NCI-H2029 treated with DMSO at 0.1 percent for 48 hours (cell line): ENCODE measurements at places on chromosomes 1 and 21.

GRCh38 chr1:6218375-6219164 lies 12.7 kb downstream of the RNF207 start:
- DNase-seq: no peak

- DNase-seq: no peak
Measured at GRCh38 chr1:70443739-70444138, 32.7 kb downstream of the CTH start.

- DNase-seq: no peak
Measured at GRCh38 chr1:185228979-185229378, 72.0 kb downstream of the SWT1 start.

GRCh38 chr1:96291468-96291867 lies 430.1 kb upstream of the PTBP2 start:
- no peak for DNase-seq

- DNase-seq: no peak
Measured at GRCh38 chr1:55320891-55321290, 105.7 kb upstream of the USP24 start.

DNA sequence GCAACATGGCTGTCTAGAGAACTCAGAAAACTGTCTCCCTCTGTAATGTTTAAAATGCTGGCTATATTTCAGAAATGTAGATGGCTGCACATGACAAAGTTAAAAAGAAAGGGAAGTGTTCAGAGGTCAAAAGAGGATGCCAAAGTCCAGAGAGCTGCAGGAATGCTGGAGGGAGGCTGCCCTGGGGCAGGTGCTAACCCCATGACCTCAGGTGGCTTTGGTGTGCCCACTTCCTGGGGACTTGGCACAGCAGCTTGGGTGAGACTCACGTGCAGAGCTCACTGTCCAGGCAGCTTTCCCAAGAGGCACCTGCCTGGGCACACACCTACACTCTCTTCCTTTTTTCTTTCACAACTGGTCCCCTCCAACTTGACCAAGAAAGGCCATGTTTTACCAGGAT lies 256.4 kb downstream of the KCNJ6 start:
- DNase-seq: no peak

GRCh38 chr1:209190591-209191261 lies 392.8 kb upstream of the CAMK1G start:
- peak; percentile 18 for DNase-seq

DNA sequence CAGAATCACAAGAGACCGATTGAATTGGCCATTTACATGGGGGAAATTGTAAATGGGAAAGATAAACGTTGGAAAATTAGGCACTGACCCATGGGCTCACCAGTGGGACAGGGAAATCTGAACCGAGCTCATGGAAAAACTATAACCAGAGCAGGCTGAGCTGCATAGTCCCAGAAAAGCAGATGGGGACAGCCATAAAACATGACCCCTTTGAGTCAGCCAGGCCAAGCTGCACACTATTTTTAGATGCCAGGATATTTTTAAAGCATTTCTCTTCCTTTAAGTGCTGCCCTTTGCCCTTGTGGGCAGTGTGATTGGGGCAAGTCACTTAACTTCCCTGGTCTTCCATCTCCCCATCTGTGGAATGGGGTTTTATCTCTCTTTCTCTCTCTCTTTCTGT lies 184.1 kb downstream of the FOXD2 start:
- DNase-seq: no peak

DNA sequence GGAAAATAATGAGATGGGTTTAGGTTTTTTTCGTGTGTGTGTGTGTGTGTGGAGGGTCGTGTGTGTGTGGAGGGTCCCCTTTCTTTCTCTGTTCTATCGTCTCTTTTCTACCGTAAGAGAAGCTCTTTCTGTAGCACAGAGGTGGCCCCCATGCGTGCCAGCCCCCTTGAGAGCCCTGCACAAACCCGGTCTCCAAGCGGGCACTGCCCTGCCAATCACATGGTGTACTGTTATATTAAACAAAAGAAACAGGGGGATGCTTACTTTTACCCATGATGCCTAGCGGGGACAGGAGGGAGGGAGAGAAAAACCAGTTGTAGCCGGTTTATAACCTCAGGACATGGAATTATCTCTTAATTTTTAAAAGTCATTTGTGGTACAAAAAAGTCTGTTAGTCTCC lies 41.0 kb downstream of the GATAD2B start:
- peak; percentile 75 for DNase-seq

DNA sequence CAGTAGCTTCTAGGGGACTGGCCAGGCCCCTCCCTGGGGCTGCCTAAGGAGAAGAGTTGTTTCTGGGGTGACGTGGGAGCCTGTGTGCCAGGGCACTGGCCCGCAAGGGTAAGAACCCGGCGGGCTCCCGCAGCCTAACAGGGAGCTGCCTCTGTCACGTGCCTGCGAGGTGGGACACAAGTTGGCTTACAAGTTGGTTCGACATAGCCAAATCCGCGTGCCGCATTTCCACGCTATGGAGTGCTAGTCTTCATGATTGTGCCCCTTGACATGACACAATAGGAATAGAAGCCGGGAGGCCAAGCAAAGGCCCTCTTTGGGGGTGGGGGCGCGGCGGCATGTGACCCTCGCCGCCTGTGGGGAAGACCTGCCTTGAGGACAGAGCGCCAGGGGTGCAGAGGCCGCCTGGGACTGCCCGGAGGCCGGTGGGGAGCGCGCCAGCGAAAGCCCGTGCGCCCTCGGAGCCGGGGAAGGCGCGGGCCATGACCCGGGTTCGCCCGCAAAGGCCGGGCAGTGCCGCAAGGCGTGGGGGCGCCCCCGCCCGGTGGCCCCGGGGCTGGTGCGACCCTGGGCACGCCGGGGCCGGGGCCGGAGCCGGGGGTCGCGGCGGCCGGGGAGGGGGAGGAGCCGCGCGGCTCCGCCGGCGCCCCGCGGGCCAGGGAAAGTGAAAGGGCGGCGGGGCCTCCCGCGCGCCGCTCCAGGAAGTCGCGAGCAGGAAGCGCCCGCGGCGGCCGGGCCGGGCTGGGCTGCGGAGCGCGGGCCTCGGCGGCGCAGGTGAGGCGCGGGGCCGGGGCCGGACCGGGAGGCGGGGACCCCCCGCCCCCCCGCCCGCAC lies at the start of gene SLC37A1:
SLC37A1 (plus strand) TSS at position 702 of the 834 bp plus-strand sequence. CDS start 4,603 bp downstream, outside the sequence.
- no peak for DNase-seq

- no peak for DNase-seq
Measured at GRCh38 chr1:171984262-171984661, 143.0 kb downstream of the DNM3 start.

DNA sequence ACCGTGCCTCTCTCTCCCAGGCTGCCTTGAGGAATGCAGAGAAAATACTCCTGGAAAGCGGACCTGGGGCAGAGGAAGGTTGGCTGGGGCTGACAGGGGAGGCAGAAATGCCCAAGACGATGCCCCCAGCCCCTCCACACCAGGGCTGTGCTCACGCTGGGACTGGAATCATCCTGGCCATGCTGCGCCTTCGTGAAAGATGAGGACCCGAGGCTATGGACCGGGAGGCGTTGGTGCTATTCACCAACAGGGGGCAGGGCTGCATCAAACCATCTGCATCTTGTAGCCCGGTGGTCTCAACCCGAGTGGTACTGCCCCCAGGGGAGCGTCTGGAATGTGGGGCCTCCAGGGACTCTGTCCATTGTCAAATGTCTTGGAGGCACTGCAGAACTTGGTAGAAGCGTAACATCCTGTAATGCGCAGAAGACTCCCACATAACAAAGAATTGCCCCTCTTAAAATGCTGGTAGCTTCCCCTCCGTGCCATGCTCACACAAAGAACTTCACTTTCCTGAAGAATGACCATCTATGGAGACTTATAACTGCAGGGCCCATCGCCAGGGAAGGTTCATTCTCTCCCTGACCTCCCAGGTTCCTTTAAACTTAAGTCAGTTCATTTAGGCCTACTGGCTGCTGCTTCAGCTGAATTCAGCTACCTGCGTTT lies 251.2 kb downstream of the RRAGC start:
- DNase-seq: no peak

DNA sequence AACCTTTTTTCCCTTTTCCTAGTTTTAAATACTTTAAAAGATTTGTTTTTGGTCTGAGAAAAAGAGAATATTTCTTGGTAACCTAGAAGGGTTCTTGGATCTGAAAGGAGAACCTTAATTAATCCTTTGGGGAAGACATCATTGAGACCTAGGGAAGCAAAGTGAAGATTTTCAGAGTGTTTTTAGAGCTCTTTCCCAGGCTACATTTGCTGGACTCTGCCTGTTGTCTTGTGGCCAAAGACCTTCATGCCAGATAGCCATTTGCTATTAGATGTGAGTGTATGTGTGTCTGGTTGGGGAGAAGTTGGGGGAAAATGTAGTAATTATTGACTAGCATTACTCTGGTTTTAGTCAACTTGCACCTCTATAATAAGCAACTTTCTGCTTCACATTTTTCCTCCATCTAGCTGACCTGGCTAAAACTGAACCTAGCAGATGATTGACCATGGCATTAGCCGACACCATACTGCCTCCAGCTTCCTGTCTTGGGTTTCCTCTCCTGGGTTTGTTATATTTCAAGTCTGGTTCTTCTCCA lies 239.1 kb downstream of the USP25 start:
- DNase-seq: no peak

DNA sequence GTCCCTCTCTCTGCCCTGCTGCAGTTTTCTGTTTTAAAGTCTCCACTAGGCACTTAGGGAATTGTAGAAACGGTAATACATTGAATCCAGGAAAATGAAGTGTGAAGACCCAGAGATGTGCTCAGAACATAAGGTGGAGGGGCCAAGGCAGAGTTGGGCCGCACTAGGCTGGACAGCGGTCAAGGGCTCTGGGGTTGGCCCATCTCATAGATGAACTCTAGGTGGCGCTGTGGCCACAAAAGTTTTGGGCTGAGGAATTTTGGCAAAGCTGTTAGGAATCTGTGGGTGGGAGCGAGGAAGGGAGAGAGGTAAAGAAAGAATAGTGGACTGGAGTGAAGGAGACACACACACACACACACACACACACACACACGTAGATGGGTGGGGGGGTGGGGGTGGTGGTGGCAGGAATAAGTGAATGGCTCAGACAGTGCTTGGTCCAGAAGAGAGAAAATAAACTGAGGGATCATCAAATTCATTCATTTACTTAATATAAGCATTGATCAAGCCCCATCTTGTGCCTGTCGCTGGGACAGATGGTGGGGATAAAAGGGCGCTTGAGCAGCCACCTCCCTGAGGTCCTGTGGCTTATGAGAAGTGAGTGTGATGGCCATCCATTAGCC lies 258.5 kb downstream of the TRABD2B start:
- peak; percentile 79 for DNase-seq

DNA sequence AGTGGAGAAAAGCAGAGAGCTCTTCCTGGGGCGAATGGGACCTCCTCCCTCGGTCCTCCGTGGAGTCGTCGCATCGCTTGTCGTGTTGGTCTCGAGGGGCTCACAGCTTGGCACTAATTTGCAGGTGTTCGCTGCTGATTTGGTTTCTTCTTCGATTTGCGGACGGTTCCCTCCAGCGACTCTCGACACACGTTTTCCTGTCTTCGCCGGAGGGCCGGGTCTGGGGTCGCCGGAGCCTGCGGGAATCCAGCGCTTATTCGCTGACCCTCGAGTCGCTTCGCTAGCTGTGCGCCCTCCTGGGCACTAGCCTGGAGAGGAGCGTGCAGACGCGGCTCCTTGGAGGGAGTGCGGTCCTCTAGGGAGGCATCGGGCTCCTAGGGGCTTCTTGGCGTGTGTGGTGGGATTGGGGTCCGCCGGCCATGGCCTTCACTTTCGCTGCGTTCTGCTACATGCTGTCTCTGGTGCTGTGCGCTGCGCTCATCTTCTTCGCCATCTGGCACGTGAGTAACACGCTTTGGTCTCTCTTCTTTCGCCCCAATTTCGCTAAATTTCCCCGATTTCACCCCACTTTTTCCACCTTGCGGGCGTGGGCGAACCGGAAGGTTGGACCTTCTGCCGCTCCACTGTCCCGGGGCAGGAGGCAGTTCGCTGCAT lies 766 bp downstream of the CNIH3 start:
- DNase-seq: no peak

DNA sequence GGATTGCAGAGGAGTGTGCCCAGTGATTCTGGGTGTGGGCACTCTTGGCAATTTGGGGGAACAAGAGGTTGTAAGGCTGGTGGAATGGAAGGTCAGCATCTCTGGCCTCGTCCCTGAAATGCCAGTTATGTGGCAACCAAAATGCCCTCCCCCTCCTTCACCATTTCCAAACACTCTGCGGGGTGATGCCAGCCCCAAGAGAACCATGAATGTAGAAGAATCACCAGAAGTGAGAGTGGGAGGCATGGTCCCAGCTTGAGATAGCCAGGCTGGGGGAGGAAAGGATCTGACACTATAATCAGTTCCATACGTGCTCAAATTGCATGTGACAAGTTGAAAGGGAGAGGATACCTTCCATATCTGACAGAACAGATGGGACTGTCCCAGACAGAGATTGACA lies 88.7 kb upstream of the EDN2 start:
- no peak for DNase-seq

GRCh38 chr1:200238311-200238710 lies 171.5 kb downstream of the ZNF281 start:
- no peak for DNase-seq

DNA sequence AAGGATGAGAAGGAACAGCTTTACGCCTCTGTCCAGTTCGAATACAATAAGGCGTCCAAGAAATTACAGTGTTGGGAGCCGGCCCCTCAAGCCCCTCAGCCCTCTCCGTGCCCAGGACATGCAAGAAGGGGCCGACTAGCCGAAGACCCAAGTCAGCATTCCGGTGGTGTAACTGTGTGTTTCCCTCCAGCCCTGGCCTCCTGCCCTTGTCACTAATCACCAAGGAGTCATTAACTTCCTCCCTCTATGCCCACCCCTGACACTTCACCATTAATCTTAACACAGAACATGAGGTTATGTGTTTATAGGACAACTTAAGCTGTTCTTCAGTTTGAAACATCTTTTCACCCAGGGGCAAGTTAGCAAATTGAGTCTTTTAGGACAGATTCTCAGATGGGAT lies 16.4 kb upstream of the C4BPB start:
- DNase-seq: no peak

GRCh38 chr21:38984982-38985567 lies 179.3 kb downstream of the ETS2 start:
- DNase-seq: peak; percentile 60

GRCh38 chr1:228471762-228472398 lies 15.3 kb upstream of the RNF187 start:
- no peak for DNase-seq

GRCh38 chr21:33886321-33886720 lies 29.3 kb downstream of the ATP5PO start:
- DNase-seq: no peak

GRCh38 chr21:38323721-38324531 lies 67.1 kb downstream of the KCNJ15 start:
- peak; percentile 94 for DNase-seq

DNA sequence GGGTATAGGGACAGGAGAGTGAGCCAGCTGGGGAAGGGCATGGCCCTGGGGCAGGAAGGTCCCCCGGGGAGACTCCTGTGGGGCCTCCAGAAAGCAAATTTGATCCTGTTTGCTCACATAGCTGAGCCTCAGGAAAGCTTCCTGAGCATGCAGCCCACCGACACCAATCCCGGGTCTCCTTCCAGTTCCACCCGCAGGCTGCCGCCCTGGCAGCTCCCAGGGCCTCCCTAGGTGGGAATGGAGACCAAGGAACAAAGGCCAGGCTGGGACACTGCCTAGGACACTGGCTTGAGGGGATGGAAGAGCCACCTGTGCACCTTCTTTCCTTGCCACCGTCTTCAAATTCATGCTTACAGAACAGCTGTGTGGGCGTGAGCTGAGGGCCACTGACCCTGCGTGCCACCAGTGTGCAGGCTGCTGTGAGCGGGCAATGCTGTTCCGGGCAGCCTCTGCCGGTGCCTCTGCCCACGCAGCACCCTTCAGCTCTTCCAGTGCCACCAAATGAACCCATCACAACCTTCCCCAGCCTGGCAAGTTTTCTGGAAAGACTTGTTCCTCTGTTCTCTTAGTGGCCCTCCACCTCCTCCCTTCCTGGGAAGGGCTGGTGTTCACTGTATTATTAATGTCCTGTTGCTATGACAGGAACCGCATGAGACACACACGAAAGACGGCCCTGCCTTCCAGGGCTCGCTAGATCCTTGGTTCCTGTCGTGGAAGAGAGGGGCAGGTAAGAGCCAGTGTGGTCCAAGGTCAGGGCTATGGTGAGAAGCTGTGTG lies 53.6 kb downstream of the ACBD3 start:
- DNase-seq: no peak
